Fibroblast of the aortic adventitia (primary cell): ENCODE measurements at places on chromosomes 11 and 22. TPM values are rescaled to one million over a fixed set of nuclear protein-coding genes. Genes with fewer than 3 reads are reported as not detected.

DNA sequence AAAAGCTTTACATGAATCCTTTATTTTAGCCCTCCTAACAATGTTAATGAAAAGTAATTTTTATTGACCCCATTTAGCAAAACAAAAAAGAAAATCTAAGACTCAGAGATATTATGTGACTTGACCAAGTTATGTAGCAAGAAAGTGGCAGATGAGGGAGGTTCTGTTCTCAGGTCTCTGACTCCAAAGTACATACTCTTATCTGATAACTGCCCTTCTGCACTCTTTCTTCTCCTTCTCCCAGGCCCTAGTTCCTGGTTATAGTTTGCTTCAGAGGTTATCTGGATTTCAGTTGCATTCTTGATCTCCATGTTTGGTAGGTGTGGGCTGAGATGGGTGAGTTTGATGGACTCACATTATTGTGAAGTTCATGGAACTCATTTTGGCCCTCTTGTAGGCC, 4.5 kb downstream of the OR9Q2 start:
- no peak for DNase-seq

The SCGB1C1 gene
- not detected in 2 replicates for total RNA-seq

The FBLN1 gene
- 335 and 561 TPM in 2 replicates for total RNA-seq

- no peak for DNase-seq
Observed at GRCh38 chr11:115256397-115257197, 247.6 kb downstream of the CADM1 start.

DNA sequence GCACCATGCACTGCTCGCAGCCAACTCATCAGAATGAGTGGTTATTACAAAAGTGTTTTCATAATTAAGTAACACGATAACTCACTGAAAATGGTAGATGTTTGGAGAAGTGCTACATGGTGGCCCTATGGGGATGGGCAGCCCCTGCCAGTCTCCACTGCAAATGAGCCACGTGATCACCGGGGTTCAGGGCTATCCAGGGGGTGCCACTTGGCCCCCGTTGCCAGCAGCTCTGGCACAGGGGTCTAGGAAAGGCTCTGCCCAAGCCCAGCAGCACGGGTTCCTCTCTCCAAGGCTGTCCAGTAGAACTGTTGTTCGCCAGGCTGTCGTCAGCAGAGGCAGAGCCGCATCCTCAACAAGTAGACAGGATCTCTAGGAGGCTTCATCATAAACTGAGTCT, 382.1 kb upstream of the B3GAT1 start:
- DNase-seq, result no peak

The UBTFL1 gene
- total RNA-seq, result not detected in 2 replicates

- DNase-seq, result no peak
Observed at GRCh38 chr11:117641008-117641915, 155.8 kb downstream of the DSCAML1 start.
